ENCODE measurements at places on chromosomes 11 and 22.

GRCh38 chr11:60977224-60977623 is 5.7 kb downstream of the CD6 start:
- no peak for DNase-seq

- DNase-seq, result no peak
Measured at GRCh38 chr11:64743591-64744543, at the start of gene RASGRP2. RASGRP2 (minus strand) TSS chr11:64744142; CDS start chr11:64742866, 1,276 bp downstream.

GRCh38 chr22:29954203-29954855 is 71.4 kb downstream of the MTMR3 start:
- no peak for DNase-seq

DNA sequence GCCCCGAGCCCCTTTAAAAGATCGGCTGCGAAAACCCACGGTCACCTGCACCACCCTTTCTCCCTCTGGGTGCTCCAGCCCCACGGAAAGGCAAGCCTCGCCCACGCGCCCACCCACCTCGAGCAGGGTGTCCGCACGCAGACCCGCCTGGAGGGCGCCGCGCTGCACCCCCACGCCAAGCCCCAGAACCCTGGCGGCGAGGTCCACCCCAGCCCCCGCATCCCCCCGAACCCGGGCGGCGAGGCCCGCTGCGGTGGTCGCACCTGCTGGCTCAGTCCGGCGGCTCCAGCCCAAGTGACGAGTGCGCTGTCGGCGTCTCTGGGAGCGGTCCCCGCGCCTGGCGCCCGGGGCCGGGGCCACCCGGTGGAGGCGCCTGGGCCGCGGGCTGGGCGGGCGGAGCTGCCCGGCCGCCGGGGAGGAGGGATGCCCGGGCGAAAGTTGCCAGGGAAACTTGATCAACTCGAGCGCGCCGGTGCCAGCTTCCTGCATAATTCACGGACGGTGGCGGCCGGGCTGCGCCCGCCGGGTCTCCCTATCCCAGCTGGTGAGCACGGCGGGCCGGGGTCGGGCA is 1.1 kb downstream of the SHANK2 start:
- no peak for DNase-seq

DNA sequence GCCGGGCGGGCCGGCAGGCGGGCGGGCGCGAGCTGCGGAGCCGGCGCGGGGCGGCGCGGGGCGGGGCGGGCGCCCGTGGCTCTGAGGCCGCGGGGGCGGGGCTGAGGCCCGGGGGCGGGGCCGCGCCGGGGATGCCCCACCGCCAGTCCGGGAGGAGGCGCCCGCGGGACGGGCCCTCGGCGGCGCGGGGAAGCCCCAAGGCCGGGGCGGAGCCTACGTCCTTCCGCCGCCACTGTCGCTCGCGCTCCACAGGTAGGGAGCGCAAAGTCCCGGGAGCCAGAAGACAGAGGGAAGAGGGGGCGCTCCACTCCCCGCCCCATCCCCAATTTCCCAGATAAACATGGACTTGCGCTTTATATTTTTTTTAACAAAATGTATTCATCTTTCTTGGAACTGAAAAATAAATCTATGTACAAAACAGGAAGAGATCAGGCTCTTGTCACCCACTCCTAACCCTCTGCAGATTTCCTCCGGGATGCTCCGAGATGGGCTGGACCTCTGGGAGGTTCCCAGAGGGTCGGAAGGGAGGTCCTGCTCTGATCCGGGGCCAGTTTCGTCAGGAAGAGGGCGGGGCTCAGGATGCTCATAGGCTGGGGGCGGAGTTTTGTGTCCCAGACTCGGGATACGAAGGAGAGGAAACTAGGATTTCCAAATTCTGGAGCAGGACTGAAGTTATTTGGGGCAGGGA is at the start of gene MAP4K2:
Gene MAP4K2, minus strand, starts transcription at position 57 of the 688 bp plus-strand sequence. CDS start 65 bp downstream, outside the sequence.
- peak; percentile 86 for DNase-seq

GRCh38 chr11:131025421-131026125 is 109.3 kb upstream of the SNX19 start:
- DNase-seq, result no peak

GRCh38 chr11:8757047-8757446 is 74.5 kb downstream of the RPL27A start:
- DNase-seq, result peak; percentile 72

GRCh38 chr22:29806196-29806595 is 31.9 kb downstream of the ASCC2 start:
- DNase-seq, result no peak
